ENCODE measurements at places on chromosomes 4 and X.
A peak's percentile ranks its signal among the peaks of the same experiment; 100 is the strongest.

DNA sequence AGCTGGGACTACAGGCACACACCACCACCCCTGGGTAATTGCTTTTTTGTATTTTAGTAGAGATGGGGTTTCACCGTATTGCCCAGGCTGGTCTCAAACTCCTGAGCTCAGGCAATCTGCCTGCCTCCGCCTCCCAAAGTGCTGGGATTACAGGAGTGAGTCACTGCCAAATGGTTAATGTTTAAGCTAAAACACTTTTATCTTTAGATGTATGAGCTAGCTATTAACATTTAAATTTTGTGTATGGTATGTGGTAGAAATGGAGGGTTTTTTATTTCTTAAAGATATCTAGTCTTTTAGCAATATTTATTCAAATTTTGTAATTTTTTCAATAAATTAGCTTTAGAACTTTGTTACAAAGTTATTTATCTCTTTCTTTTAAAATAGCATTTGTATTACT lies 1659.8 kb upstream of the ADGRL3 start:
- no peak for DNase-seq

DNA sequence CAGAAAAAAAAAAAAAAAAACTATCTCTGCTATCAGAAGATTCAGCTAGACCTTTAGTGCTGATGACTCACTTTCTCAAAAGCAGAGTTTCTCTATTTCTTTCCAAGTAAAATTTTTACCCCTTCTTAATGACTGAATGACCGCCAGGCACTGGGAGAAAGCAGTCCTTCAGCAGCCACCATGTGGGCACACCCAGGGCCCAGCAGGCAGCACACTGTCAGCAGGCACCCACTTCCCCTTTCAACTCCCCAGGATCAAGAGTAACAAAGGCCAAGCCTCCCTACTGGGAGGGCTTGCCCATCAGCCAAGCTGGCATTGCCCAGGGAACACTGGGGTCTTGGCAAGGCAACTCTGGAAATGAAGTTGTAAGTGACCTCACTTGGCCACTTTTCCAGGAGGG lies 201.9 kb upstream of the MAMLD1 start:
- DNase-seq, result no peak

GRCh38 chrX:71253253-71254091 lies 468 bp downstream of the ZMYM3 start:
- DNase-seq, result peak; percentile 10

DNA sequence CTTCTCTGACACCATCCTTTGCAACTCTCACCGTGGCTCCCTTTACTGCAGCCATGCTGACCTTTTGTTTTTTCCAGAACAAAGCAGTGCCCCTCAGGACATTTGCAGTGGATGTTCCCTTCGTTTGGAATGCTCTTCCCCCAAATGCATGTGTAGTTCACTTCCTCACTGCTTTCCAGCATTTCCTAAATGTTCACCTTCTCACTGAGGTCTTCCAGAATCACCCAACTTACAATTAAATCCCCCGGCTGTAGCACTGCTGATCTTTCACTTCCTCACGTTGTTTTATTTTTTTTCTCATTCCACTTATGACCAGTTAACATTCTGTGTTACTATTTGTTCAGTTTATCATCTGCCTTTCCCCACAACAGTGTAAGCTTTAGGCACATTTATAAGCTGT lies 73.1 kb downstream of the GASK1B start:
- no peak for DNase-seq

GRCh38 chr4:119135721-119136121 lies at the start of gene MYOZ2:
TSS of gene MYOZ2 (plus strand) at chr4:119135832. CDS start at chr4:119136526, 694 bp downstream.
- no peak for DNase-seq

DNA sequence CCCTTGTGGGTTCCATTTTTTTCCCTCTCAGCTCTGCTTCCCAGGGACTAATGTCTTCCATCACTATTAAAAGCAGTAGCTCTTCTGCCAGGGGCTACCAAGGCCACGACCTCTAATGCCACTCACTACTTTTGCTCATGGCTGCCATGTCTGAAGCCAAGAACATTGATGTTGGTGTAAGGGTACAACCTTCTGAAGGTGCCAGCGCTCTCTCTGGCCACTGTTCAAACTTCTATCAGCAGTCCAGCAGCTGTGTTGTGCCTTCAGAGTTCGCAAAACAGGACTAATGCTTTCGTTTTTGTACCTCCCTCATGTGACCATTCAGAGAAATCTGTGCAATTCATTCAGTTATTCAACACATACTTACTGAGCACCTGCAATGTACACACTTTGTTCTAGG lies 121.5 kb upstream of the ENPEP start:
- DNase-seq, result no peak

DNA sequence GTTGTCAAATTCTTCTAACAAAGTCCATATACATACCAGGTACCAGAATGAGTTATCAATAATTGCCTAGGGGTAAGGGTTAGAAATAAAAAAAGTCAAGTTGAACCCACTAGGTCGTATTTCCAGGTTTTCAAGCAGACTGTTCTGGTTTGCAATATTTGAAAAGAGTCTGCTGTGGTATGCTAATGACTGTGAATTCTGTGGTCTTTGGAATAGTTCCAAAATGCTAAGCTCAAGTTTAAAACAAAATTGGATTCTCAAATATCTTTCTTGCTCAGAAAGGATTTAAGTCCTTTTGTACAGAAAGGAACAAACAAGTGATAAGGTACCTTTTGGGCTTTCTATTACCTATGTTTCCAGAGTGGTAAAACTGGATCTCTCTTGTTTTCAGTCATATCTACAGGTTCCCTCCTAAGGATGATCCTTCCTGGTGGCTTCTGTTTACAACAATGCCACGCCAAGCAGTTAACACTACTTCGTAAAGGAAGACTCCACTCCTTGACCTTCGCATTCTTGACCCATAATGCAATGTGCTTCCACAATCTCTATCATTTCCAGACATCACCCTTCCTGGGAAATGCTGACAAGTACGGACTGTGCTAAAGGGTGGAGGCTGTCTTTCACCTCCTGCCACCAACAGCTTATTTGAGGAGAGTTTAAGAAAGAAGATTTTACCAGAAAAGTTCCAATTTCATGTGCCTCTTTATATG lies 531.7 kb upstream of the FTHL17 start:
- DNase-seq, result no peak

GRCh38 chrX:117995378-117995777 lies 121.2 kb downstream of the KLHL13 start:
- DNase-seq, result no peak

GRCh38 chr4:22473268-22473667 lies 42.6 kb downstream of the ADGRA3 start:
- no peak for DNase-seq

GRCh38 chr4:74328501-74328900 lies 20.2 kb downstream of the EPGN start:
- DNase-seq, result no peak

GRCh38 chr4:37244583-37245390 lies at the start of gene NWD2:
TSS of gene NWD2 (plus strand) at chr4:37244743. CDS start at chr4:37245068, 325 bp downstream.
- no peak for DNase-seq

DNA sequence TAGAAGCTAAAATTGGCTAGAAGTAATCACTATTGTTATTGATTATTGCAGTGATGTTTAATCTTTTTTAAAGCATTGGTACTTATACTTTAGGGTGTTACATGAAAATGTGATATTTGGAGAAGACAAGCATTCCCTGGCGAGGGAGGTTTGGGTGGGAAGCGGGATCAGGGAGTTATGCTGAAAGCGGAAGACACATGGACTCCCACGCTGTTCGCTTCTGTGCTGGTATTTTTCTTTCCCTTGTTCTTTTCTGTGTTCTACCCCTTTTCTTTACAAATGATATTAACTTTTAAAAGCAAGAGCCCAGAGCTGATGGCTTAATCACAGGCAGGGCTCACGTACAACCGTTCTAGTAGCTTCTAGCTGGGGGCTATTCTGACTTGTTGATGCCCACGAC lies 61.6 kb downstream of the PHOX2B start:
- no peak for DNase-seq

DNA sequence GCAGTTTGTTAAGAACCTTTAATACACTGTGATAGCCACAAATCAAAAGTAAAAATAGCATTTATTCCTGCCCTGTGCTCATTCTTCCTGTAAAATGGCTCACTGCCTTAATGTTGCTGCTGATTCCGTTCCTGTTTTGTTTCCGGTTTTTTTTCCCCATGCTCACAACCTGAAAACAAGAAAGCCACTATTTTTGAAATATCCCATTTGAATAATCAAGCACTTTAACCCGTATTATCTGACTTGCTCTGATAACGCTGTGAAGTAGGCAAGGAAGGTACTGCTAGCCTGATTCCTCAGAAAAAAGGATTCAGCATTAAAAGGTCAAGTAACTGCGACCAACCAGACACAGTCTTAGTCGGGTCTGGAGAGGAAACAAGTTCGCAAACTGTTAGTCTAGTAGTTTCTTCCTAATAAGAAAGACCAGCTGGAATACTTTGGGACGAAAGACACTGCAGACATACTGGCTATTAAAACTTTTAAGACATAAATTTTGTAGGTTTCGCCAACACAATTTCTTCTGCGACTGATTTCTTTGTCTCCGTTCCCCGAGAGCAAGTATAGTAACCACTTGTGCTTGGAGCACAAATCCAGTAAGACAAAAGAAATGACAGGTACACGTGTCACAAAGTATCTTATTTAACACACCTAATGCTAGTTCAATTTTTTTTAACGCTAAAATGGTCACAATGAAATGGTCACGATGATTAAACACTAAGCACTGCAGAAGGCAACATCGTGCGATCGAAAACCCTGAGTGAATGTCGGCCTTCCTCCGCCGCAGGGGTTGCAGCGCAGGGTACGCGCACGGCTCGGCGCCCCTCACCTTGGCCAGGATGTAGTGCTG lies 802 bp downstream of the COX18 start:
- DNase-seq, result no peak

- DNase-seq, result no peak
Measured at GRCh38 chr4:184100297-184100885, 117.3 kb downstream of the ENPP6 start.

- no peak for DNase-seq
Measured at GRCh38 chr4:73187325-73187724, 71.3 kb downstream of the ANKRD17 start.

- DNase-seq, result no peak
Measured at GRCh38 chr4:134885436-134885835, 683.8 kb upstream of the PABPC4L start.

DNA sequence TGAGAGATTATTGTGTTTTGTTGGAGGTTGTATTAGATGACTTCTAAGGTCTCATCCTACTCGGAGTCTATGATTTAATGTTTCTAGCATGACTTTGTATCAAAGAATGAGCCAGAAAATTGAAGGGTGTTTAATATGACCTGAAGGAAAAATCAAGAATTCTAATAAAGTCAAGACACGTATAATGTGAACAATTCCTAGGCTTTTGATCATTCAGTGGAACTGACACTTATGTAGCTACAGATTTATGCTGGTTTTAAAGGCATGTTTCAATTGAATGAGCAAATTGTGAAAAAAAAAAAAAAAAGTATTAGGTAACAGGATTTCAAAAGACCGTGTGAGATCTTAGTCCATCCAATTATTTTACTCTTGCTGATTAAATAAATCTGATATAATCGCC lies 64.9 kb downstream of the GRID2 start:
- no peak for DNase-seq

DNA sequence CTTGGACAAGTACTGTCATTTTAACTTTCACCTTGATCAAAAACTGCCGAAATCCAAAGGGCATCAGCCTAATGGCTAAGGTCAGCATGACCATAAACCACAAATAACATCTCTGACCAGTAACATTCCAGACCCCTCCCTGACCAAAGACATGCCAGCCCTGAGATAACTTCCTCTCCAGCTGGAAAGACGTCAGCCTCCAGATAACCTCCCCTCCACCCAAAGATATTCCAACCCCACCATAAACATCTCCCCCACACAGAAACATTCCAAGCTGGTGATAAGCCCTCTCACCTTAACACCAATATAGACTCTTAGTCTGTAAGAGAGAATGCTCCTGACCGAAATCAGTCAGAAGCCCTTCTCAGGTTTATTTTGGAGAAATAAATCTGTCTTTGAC lies 7.4 kb downstream of the PPP1R2C start:
- no peak for DNase-seq

- no peak for DNase-seq
Measured at GRCh38 chr4:153763404-153763803, 3.6 kb upstream of the RNF175 start.

DNA sequence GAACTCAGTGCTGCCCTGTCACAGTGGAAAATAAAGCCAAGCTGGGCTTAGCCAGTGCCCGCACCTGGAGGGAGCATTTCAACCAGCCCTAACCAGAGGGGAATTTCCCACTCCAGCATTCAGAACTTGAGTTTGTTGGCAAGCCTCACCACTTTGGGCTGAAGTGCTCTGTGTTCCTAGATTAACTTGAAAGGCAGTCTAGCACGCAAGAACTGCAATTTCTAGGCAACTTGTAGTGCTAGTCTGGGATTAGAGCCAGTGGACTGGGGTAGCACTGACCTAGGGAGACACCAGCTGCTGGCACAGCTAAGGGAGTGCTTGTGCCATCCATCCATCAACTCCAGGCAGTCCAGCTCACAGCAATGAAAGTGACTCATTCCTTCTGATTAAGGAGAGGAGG lies 1060.6 kb upstream of the GRID2 start:
- DNase-seq, result no peak

GRCh38 chr4:143531788-143532491 lies 18.4 kb downstream of the SMARCA5 start:
- DNase-seq, result no peak

DNA sequence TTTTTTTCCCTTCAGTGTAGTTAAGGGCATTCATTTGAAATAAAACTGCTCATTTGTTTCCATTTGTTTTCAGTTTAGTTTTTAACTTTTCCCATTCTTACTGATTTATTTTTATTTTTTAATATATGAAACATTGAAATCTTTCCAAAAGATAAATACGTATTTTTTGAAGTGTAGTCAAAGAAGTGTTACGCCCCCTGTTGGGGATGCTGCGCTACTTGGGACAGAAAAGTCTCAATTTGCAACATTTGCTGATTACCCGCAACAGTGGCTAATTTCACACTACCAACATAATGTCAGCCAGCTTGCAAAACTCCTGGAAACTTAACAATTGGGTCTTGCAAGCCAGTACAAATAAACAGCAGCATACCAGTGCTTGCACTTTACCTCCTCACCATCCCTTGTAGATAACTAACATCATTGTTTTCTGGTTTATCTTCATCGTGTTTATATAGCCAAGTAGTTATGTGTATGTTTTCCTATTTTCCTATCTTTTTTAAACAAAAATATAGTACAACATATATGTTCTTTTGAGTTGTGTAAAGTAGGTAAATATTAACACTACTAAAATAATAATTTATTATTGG lies 158.6 kb downstream of the STPG2 start:
- no peak for DNase-seq

DNA sequence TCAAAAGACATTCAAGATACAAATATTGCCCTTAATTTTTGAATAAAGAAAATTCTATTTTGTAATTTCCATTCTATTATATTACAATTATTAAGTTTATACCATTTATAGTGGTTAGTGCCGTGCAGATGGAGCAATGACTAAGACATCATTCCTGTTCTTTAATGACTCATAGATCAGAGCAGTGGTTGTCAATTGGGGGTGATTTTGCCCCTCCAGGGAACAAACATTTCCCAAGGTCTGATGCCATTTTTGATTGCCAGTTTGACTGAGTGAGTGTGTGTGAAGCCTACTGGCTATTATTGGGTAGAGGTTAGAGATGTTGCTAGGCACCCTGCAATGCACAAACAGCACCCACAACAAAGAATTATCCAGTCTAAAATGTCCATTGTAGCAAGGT lies 97.9 kb upstream of the DDIT4L start:
- DNase-seq, result no peak

- DNase-seq, result no peak
Measured at GRCh38 chr4:18859468-18859867, 837.9 kb upstream of the LCORL start.

All from tibial nerve (tissue), 4 donors.